Osteocyte (in vitro differentiated cells): ENCODE measurements at places on chromosomes 1 and 21. TPM values are rescaled to one million over a fixed set of nuclear protein-coding genes. Genes with fewer than 3 reads are reported as not detected.

- no peaks in the 10 kb centered on the region for H3K4me1 ChIP-seq
- no peak overlapping the region for H3K27ac ChIP-seq
- DNase-seq = no peak
Measured at GRCh38 chr1:48947761-48948537, 171.3 kb upstream of the BEND5 start.

DNA sequence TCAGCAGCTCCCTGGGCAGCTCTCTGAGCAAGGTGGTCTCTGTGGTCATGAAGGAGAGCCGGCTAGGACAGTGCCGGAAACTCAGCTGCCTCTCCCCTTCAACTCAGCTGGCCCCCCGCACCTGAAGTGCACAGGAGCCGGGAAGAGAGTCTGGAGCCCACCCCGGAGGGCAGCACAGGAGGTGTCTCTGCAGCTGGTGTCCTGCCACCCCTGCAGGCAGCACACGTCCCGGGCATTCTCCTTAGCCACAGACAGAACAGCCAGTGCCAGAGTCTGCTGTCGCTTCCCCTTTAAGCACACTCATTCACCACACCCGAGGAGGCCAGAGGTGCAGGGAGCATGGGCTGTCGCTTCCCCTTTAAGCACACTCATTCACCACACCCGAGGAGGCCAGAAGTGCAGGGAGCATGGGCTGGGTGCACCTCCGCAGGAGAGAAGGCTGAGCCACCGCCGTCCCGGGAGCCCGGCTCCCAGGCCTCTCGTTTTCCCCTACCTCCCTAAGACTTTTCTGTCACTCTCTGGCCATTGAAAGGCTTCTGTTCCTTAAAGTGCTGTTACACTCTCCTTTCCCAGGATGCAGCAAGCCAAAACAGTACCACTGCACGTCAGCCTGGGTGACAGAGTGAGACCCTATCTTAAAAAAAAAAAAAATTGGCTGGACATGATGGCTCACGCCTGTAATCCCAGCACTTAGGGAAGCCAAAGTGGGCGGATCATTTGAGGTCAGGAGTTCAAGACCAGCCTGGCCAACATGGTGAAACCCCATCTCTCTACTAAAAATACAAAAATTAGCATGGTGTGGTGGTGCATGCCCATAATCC, 16.9 kb upstream of the SAMD11 start:
- DNase-seq = no peak
- H3K27me3 ChIP-seq = no peaks in the 10 kb centered on the region
- peak overlapping the region; percentile 34 for H3K27ac ChIP-seq
- H3K4me1 ChIP-seq = peaks cover 25% of the 10 kb centered on the region
- no peaks in the 10 kb centered on the region for H3K36me3 ChIP-seq

- no peaks in the 10 kb centered on the region for H3K4me1 ChIP-seq
- no peak for DNase-seq
Measured at GRCh38 chr1:34380526-34381124, 203.9 kb downstream of the C1orf94 start.

GRCh38 chr1:21924503-21925005, 12.6 kb downstream of the HSPG2 start:
- H3K4me1 ChIP-seq = peaks cover 66% of the 10 kb centered on the region
- DNase-seq = no peak
- H3K4me3 ChIP-seq = no peak overlapping the region
- H3K36me3 ChIP-seq = peaks cover 3% of the 10 kb centered on the region

DNA sequence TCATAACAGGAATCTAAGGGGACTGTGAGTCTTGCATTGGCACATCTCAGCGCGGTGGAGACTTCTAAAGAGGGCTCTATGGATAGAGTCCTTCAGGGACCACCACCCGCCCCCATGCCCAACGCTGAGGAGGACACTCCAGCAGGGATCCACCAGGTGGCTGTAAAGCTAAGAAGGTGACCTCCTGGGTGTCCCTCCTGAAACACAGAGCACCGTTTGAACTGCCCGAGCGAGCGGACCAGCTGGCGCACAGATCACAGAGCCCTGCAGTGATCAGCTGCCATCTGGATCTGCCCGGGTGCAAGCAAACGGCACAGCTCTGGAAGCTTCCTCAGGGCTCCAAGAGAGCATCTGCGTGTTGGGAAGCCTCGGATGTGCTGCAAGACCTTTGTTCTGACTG, 51.3 kb upstream of the LYST start:
- no peaks in the 10 kb centered on the region for H3K36me3 ChIP-seq
- peak overlapping the region; percentile 97 for H3K27ac ChIP-seq
- H3K4me3 ChIP-seq = no peak overlapping the region
- peaks cover 80% of the 10 kb centered on the region for H3K4me1 ChIP-seq
- no peaks in the 10 kb centered on the region for H3K27me3 ChIP-seq

DNA sequence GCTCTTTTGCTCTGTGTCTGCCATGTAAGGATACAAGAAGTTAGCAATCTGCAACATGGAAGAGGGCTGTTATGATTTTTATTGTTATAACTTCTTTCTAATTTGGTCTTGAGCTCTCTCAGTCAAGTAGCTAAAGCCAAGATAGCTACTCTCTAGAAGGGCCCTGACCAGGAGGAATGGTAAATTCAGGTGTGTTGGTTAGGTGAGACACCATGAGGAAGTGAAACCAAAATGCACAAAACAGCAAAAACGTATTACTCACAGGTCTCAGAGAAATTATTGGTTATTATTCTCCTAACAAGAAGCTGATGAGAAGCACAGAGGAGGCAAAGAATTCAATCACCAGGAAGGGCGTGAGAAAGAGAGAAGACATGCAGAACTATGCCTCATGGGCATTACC, 51.8 kb upstream of the INSL5 start:
- H3K4me3 ChIP-seq = no peak overlapping the region
- DNase-seq = no peak
- H3K27me3 ChIP-seq = no peaks in the 10 kb centered on the region
- H3K4me1 ChIP-seq = no peaks in the 10 kb centered on the region

GRCh38 chr1:61797045-61797755, 54.9 kb downstream of the PATJ start:
- no peak overlapping the region for H3K27ac ChIP-seq
- no peaks in the 10 kb centered on the region for H3K4me1 ChIP-seq
- no peak overlapping the region for H3K4me3 ChIP-seq
- peaks cover 11% of the 10 kb centered on the region for H3K36me3 ChIP-seq
- no peaks in the 10 kb centered on the region for H3K27me3 ChIP-seq

DNA sequence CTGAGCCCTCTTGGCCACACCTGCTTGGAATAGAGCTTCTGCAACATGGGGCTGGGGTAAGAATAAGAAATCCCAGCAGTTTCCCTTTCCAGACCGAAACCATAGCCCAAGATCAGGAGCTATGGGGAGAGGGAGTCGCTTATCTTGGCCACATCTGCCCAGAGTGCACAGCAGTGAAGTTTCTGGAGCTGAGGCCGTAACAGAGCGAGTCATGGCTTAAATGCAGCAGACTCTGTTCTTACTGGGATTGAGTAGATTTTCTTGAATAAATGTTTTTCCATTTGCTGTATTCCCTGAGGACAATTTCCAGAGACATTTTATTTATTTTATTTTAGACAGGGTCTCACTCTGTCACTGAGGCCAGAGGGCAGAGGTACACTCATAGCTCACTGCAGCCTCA, 33.5 kb downstream of the CFAP57 start:
- H3K36me3 ChIP-seq = no peaks in the 10 kb centered on the region
- DNase-seq = no peak

DNA sequence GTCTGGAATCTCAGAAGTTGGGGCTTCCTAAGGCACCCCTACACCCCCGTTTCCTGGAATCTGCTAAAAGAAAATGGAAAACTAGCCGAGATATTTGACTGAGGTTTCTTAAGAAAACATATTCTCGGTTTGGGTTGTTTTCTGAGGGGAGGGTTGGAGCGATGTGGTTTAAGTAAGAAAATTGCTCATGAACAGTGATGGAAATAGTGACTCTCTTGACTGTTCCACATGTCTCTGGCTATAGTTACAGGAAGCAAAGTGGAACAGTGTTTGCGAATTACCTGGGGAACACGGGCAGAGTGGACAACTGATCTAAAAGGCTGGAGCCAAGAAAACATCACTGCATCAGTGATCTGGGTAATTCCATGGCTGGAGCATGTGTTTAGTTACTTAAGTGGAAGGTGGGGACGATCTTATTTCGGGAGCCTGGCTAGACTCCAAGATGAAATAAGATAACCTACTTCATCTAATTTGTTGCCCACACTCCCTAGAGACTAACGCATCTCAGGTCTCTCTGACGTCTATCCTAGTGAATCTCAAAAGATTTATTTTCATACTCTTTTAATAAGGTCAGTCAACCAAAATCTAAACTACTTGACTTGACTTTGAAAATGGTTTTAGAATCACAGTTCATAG, 92.4 kb downstream of the KCNJ15 start:
- H3K27ac ChIP-seq = peak overlapping the region; percentile 93
- peaks cover 54% of the 10 kb centered on the region for H3K4me1 ChIP-seq
- peak overlapping the region; percentile 52 for H3K4me3 ChIP-seq
- no peaks in the 10 kb centered on the region for H3K27me3 ChIP-seq

GRCh38 chr21:29717659-29718058, 222.1 kb downstream of the GRIK1 start:
- no peaks in the 10 kb centered on the region for H3K36me3 ChIP-seq
- H3K4me1 ChIP-seq = peaks cover 1% of the 10 kb centered on the region
- H3K27me3 ChIP-seq = peaks cover 21% of the 10 kb centered on the region
- H3K4me3 ChIP-seq = no peak overlapping the region
- H3K27ac ChIP-seq = no peak overlapping the region
- no peak for DNase-seq

- H3K27me3 ChIP-seq = peaks cover 8% of the 10 kb centered on the region
- no peak overlapping the region for H3K4me3 ChIP-seq
- H3K4me1 ChIP-seq = peaks cover 15% of the 10 kb centered on the region
- H3K36me3 ChIP-seq = no peaks in the 10 kb centered on the region
Measured at GRCh38 chr1:230403442-230403841, 22.7 kb downstream of the PGBD5 start.

DNA sequence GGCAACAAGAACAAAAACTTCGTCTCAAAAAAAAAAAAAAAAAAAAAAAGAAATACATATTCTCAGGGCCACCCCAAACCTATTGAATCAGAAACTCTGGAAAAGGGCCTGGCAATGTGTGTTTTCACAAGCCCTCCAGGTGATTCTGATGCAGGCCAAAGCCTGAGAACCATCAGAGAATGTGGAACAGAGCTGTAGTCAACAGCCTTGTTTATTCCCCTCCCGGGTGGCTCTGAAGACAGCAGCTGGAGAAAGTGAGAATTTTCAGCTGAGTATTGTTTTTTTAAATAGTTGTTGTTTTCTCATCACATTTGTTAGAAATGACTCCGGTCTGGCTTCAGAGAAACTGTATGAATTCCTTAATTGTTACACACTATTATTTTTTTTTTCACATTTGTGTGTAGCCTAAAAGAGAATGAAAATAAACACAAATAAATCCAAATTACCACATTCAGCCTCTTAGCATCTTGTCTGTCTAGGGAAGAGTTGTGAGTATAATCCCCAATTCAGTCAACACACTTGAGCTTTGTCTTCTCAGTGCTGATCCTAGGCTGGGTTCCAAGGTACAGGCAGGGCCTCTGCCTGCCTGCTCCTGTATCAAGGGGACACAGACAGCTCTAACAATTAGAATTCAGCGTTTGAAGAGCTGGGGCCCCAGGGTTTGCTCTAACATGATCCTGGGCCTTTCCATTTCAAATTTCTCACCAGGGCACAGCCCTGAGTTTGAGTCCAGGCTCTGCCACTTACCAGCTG, 6.6 kb upstream of the AZIN2 start:
- H3K4me1 ChIP-seq = peaks cover 14% of the 10 kb centered on the region
- no peak for DNase-seq
- H3K4me3 ChIP-seq = no peak overlapping the region

DNA sequence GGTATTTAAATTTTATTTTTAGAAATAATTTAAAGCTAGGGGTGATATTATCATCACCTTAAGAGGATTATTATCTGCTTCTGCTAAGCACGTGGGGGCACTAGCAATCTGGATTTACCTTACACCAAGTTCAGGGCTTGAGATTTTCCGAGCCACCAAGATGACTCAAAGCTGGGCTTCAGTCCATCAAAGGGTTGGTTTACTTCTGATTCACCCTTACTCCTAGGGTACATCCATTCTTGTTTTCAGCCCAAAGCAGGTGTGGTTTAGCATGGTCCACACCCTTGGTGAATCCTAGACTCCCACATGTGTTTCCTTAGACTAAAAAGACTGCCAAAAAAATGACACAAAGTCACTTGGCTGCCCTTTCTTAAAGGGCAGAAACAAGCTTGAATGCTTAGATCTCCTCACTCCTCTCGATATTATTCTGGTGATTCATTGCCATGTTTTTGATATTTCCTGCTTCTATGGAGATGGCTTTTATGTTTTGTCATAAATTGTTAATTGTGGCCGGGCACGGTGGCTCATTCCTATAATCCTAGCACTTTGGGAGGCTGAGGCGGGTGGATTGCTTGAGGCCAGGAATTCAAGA, 9.8 kb upstream of the PRSS38 start:
- H3K36me3 ChIP-seq = peaks cover 7% of the 10 kb centered on the region
- H3K4me3 ChIP-seq = no peak overlapping the region
- DNase-seq = no peak

DNA sequence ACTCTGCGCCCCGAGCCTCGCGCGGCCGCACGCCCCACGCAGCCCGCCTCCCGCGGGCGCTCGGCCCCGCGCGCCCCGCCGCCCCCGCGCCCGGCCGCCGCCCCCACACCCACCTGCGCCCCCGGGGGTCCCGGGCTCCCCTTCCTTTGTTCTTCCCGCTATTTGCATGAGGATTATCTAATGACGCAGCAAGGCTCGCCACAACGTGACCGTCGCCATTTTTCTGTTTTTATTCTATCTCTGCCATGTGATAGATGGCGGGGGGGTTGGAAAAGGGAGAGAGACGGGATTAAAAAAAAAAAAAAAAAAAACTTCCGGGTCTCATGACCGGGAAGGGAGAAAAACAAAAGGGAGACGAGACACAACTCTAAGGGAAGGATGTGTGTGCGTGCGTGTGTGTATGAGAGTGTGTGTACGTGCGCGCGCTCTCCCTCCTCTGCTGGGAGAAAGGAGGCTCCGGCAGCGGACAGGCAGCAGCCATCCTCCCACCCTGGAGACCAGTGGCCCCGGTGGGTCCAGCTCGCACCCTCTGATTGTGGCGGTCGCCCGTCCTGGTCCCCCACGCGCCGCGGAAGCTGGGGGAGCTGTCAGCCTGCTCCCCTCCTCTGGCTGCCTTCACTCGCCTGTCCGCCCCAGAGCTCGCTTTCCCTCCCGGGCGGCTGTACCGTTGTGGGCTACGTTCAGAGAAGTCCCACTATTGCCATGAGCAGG, 80.4 kb upstream of the AK4 start:
- H3K27me3 ChIP-seq = peaks cover 20% of the 10 kb centered on the region
- peak overlapping the region; percentile 93 for H3K27ac ChIP-seq
- peaks cover 14% of the 10 kb centered on the region for H3K36me3 ChIP-seq
- peak overlapping the region; percentile 85 for H3K4me3 ChIP-seq

- DNase-seq = no peak
- H3K36me3 ChIP-seq = peaks cover 27% of the 10 kb centered on the region
- no peaks in the 10 kb centered on the region for H3K4me1 ChIP-seq
- no peaks in the 10 kb centered on the region for H3K27me3 ChIP-seq
- no peak overlapping the region for H3K27ac ChIP-seq
- H3K4me3 ChIP-seq = no peak overlapping the region
Measured at GRCh38 chr1:19776287-19776686, 23.4 kb downstream of the TMCO4 start.

GRCh38 chr1:53349968-53350852, 22.3 kb upstream of the LRP8 start:
- H3K36me3 ChIP-seq = no peaks in the 10 kb centered on the region
- peaks cover 30% of the 10 kb centered on the region for H3K27me3 ChIP-seq
- no peaks in the 10 kb centered on the region for H3K4me1 ChIP-seq
- peak; percentile 72 for DNase-seq
- no peak overlapping the region for H3K27ac ChIP-seq

The TMEM52 gene
- total RNA-seq = 1.5 TPM in 1 of 2 replicates, not detected in the other

The GBP5 gene
- total RNA-seq = not detected in 2 replicates

The GPR25 gene
- total RNA-seq = not detected in 2 replicates

The LCE2C gene
- not detected in 2 replicates for total RNA-seq

The OLIG2 gene
- total RNA-seq = 0.37 and 0.56 TPM in 2 replicates

The SARS1 gene
- 364 and 396 TPM in 2 replicates for total RNA-seq

The TRIM67 gene
- total RNA-seq = 0.32 and 0.39 TPM in 2 replicates

The KIAA0319L gene
- total RNA-seq = 43.6 and 44.9 TPM in 2 replicates

The CDC7 gene
- 4.3 and 6.6 TPM in 2 replicates for total RNA-seq

The IL10 gene
- not detected in 2 replicates for total RNA-seq

The ESPN gene
- 0.31 TPM in 1 of 2 replicates, not detected in the other for total RNA-seq
